Type B pancreatic cell (in vitro differentiated cells): ENCODE measurements at places on chromosomes 12 and 14. TPM values are rescaled to one million over a fixed set of nuclear protein-coding genes. Genes with fewer than 3 reads are reported as not detected.

DNA sequence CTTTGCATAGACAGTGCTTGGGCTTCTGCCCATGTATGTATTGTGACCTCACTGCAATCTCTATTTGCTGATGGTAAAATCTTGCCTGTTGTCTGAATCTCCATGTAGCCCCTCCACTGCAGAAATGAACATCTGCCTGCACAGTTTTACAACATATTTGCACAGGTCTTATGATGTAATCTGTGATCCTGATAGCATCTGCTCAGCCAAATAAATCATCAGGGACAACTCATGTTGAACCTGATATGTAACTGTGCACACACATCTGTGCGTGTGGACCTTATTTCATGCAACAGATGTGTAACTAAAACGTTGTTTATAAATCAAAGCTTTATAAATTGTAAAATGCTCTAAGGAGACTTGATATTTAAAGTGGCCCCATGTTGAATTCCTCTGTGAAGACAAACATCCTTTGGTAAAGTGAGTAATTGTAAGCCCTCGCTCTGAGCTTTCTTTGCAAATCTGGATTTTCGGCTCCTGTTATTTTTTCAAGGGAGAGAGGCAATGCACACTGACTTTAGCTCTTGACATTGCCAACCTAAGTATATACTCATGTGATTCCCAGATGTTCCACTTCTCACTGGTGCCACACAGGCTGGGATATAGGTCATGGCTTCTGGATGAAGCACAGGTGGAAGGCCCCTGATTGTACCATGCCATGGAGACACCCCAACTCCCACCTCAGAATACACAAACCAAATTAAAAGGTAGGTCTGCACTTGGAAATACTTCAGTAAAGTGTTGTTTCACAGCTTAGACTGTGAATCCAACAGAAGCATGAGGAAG lies 371.3 kb downstream of the GRIN2B start:
- no peak for DNase-seq

DNA sequence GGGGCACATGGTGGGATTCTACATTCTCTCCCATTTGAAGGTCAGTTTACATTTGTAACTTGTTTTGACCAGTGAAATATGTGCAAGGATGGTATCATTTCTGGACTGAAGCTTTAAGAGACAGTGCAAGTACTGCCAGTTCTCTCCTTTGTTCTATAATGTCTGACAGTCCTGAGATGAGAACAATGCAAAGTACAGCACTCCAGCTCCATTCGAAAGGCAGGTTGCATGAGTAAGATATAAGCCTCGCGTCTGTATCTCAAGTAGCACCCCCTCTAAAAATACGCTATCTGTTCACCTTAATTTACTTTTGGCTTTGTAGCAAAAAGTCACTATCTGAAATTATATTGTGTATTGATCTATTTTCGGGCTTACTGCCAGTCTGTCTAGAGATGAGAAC lies 1122.2 kb upstream of the TMEM132C start:
- DNase-seq: no peak

DNA sequence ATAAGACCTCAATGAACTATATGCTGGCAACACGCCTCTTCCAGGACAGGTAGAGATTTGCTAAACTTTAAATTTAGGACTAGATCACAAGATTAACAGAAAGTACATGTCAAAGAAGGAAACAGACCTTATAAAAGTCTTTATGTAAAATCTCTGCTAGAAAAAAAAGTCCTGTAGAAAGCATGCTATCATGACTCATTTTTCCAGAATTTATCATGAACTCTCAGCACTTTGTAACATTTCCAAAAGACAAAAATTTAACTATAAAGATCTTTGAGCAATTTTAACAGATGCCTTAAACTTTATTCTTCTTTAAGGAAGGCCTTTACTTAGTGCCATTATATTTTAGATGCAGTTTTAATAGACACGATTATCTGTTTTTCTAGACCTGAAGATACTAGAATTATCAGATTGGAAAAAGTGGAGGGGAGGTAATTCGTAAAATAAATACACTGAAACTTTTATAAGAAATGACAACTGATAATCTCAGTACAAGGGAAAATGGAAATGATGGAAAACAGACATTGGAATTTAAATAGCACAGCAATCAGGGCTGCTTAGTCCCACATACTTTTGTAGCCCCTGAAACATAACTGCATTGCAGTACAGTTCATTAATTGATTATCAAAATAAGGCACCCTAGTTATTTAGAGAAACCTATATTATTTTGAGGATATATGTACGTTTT lies 92.0 kb downstream of the TTLL5 start:
- no peak for DNase-seq

GRCh38 chr14:20516921-20517320 lies 11.6 kb downstream of the RNASE10 start:
- DNase-seq: no peak

DNA sequence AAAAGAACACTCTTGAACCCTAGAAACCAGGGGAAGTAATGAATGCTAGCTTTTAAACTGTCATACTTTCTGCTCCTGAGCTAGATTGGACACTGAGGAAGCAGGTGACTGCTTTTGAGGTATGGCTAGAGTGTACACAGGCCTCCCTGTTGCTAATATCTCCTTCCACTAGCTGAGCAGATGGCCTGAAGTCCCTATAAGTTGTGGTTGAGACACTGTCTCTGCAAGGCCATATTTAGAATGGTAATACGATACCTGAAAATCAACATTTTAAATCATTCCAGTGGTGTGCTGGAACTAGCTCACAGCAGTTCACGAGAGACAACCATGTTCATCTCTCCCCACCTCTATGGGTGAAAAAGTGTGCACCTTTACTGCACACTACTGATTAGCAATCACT lies 46.4 kb upstream of the BMP4 start:
- DNase-seq: no peak

GRCh38 chr14:32779840-32780239 lies 158.8 kb upstream of the NPAS3 start:
- DNase-seq: no peak

GRCh38 chr12:132185705-132186104 lies 41.4 kb downstream of the NOC4L start:
- DNase-seq: no peak

- no peak for DNase-seq
Observed at GRCh38 chr12:126464153-126464552, 1398.9 kb downstream of the AACS start.

- no peak for DNase-seq
Observed at GRCh38 chr12:130776857-130777339, 60.8 kb upstream of the RIMBP2 start.

DNA sequence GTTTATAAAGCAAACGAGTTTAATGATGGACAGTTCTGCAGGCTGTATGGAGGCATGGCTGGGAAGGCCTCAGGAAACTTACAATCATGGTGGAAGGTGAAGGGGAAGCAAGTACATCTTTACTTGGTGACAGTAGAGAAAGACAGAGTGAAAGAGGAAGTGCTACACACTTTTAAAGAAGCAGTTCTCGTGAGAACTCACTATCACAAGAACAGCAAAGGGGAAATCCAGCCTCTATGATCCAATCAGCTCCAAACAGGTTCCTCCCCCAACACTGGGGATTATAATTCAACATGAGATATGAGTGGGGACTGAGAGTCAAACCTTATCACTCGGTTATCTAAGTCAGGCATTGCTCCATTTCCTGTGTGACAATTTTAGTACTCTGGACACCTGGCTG lies 189.9 kb upstream of the CNTN1 start:
- no peak for DNase-seq

GRCh38 chr14:70789361-70789760 lies 20.0 kb downstream of the MAP3K9 start:
- no peak for DNase-seq

- DNase-seq: no peak
Observed at GRCh38 chr12:12366701-12367481, 10.0 kb downstream of the BORCS5 start.

GRCh38 chr12:2492236-2492635 lies 302.5 kb upstream of the FKBP4 start:
- DNase-seq: no peak

DNA sequence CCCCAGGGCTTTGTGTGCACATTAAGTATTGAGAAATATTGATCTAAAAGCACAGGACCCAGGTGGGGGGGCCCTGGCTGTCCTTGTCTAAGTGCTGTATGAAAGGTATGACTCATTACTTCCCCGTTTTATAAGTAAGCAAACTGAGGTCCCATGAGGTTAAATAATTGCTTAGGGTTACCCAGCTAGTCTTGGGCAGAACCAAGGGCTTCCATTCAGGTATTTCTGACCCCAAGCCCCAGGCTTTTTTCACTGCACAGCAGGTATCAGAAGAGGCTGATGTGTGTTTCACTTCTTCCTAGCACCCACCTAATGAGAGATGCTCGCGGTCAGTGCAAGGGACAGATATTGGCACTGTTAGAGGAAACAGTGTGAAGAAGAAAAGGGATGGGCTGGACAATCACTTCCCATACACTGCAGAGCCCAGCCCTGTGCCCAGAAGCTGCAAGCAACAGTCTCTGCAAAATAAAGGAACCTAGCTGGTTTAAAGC lies 4.7 kb upstream of the TC2N start:
- DNase-seq: no peak

GRCh38 chr14:84959851-84960520 lies 570.0 kb upstream of the FLRT2 start:
- DNase-seq: no peak

- DNase-seq: no peak
Observed at GRCh38 chr12:4068981-4069669, 195.9 kb upstream of the PARP11 start.

DNA sequence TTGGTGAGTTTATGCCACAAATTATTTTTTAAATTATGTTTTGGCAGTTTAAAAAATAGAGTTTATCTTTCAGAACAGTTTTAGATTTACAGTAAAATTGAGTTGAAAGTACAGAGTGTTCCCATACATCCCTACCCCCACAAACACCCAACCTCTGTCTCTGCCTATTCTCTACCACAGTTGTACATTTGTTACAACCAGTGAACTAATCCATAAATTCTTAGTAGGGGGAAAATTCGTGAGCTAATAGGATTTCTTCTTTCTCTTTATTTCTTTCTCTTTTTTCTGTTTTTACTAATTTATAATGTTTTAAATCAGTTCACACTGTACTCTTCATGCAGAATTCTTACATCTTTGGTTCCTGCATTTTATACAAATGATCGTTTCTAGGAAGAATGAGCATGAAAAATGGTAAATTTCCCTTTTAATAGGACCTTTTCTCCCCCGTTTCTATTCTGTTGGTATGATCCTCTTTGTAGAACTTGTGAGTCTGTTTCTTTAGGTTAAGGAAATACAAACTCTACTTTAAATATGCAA lies 56.7 kb downstream of the MIPOL1 start:
- no peak for DNase-seq

DNA sequence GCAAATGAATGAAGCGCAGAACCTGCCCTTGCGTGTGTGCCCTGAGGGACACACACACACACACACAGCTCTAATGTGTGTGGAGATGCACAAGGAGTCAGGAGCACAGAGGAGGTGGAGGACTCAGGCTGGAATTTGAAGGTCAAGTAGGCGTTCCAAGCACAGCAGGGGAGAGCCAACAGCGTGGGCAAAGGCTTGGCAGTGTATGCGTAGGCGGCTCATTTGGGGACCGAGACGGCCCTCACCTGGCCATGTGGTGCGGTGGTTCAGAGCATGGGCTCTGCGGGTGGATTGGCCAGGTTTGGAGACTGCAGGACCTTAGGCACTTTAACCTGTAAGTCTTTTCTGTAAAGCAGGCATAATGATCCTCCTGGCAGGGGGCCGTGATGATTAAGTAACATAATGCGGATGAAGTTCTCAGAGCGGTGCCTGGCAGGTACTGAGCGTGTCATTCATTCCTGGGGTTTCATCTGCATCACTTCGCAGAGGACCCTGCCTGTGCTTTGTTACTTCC lies 69.5 kb upstream of the SLC24A4 start:
- DNase-seq: no peak

DNA sequence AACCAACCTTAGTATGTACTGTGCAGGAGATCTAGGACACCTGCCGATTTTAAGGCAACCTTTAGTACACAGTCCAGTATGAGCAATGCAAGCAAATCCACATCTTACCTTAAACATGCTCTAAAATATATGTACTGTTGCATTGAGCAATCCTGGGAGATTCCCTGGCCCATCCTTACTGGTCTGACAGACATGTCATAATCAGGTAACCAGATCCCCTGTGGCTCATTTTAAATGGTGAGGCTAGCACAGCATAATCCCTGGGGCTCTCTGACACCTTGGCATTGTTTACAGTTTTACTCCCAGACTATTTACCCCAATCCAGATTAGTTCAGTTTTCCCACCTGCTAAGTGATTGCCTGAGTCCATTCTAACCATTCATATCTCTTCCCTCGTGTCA lies 15.1 kb downstream of the BMAL2 start:
- no peak for DNase-seq

DNA sequence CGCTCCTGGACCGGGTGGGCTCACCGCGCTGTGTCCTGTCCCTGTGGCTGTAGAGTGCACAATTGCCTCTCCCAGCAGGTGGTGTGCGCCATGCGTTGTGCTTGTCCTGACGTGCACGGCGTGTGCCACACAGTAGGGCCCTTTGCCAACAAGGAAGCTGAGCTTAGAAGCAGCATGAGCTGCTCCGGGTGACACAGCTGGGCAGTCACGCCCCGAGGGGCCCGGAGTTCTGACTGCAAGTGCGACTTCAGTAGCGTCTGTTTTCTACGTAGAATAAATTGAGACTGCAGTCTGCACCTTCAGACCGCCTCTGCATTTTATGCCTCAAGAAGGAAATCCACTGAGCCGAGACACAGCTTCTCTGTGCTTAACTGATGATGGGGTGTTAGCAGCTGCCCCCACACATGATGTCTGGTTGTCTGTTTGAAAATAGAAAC lies 81.6 kb downstream of the ADGRD1 start:
- no peak for DNase-seq

DNA sequence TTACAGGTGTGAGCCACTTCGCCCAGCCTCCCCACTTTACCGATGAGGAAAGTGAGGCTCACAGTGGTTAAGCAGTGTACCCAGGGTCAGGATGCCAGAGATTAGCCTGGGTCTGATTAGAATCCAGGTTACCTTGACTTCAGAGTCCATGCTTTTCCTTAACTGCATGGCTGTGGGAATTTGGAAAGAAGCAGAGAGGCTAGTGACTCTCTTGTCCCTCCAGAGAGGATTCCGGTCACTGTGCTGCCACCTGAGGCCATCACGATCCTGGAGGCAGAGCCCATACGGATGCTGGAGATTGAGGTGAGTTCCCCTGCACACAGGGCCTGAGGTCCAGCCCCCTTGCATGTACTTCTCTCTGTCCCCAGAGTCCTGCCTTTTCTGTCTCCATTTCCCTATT lies 4.7 kb downstream of the REC8 start:
- no peak for DNase-seq

- no peak for DNase-seq
Observed at GRCh38 chr14:70882776-70883492, 24.3 kb upstream of the PCNX1 start.

Gene GPR135
- 0.83 and 2.7 TPM in 2 replicates for total RNA-seq

Gene NGB
- not detected in 2 replicates for total RNA-seq

Gene VWF
- total RNA-seq: 0.70 and 1.3 TPM in 2 replicates

Gene ANAPC5
- 98.3 and 101 TPM in 2 replicates for total RNA-seq

Gene C1S
- total RNA-seq: 2.7 and 3.1 TPM in 2 replicates

Gene EGLN3
- 13.2 and 13.6 TPM in 2 replicates for total RNA-seq

Gene TAS2R10
- total RNA-seq: 0.36 and 1.7 TPM in 2 replicates

Gene MSRB3
- 2.2 and 12.8 TPM in 2 replicates for total RNA-seq

Gene WNT5B
- total RNA-seq: 11.3 and 42.9 TPM in 2 replicates

Gene IFNG-AS1
- total RNA-seq: not detected in 2 replicates

Gene PGAM5
- total RNA-seq: 40.0 and 41.0 TPM in 2 replicates

Gene RND1
- total RNA-seq: 3.2 and 6.9 TPM in 2 replicates

Gene TAS2R42
- total RNA-seq: not detected in 2 replicates

Gene ALDH2
- 29.0 and 59.5 TPM in 2 replicates for total RNA-seq

Gene IL26
- not detected in 2 replicates for total RNA-seq
